ENCODE measurements at places on chromosomes 12 and 14.

DNA sequence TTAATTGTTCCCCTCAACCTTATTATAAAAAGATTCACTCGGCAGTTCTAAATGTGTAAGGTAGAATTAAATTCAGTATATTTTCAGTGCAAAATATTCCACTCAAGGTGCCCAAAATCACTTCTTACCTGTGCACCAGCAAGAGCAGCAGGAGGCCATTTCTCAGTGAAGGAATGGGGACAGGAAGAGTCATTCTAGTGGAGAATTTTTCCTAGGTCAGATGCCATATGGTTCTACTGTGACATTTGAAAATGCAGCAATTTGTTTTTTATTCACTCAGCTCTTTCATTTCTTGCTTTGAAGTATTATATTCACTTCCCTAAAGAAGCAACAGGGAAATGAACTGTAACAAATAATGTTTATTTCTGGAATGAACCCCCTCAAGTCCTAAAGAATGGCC lies 264.0 kb upstream of the SYT1 start:
- DNase-seq, result no peak

- no peak for DNase-seq
These were observed 51.8 kb downstream of the PARP11 start for GRCh38 chr12:3821441-3821840.

- no peak for DNase-seq
These were observed 66.5 kb upstream of the DIO3 start for GRCh38 chr14:101494826-101495225.

DNA sequence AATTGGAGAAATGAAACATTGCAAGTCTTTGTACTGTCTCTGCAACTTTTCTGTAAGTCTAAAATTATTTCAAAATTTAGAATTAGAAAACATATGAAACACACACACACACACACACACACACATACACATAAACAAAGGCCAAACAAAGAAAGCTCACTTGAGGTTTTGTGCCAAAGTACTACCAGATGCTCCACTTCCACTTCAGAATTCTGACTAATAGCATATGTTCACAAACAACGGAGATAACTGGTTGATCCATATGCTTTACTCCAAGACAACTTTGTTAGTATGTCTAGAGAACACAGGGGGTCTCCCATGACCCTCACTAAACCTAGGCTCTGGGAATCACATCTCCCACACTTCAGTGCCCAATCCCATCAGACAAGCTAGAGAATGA lies 133.8 kb upstream of the CLEC14A start:
- no peak for DNase-seq

DNA sequence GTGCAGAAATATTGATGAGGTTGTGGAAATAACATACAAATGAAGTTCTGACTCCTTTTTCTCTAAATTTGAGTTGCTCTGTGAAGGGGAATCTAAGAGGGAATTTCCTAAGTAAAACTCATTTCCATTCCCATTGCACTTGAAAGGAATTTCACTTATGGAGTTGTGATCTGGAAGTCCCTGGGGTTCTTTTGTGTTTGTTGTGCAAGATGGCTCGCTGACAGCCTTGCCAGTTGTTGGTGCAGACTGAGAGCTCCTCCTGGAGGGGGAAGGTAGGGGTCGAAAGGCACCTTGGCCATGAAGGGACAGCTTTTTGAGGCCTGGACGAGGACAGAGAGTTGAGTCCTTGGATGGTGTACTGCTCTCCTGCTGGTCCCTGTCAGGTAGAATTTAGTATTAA lies 72.0 kb downstream of the C12orf56 start:
- no peak for DNase-seq

DNA sequence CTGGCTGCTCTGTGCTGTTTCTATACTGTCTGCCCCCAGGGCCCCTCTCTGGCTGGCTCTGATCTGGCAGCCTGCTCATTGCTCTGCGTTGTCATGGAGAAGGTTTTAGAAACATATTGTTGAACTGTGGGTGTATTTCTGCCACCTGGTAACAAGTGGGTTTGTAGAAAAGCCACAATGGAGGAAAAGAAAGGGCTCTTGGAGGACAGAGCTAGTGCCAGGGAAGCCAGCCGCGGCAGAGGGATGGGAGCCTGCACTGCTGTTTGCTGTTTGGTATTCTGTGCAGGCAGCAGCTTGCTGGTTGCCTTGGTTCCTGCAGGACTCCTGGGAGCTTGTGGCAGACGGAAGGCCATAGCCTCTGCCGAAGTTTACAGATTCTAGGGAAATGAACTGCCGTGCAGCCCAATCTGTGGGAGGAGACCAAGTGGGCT lies 15.1 kb downstream of the CCDC177 start:
- DNase-seq, result peak; percentile 22

DNA sequence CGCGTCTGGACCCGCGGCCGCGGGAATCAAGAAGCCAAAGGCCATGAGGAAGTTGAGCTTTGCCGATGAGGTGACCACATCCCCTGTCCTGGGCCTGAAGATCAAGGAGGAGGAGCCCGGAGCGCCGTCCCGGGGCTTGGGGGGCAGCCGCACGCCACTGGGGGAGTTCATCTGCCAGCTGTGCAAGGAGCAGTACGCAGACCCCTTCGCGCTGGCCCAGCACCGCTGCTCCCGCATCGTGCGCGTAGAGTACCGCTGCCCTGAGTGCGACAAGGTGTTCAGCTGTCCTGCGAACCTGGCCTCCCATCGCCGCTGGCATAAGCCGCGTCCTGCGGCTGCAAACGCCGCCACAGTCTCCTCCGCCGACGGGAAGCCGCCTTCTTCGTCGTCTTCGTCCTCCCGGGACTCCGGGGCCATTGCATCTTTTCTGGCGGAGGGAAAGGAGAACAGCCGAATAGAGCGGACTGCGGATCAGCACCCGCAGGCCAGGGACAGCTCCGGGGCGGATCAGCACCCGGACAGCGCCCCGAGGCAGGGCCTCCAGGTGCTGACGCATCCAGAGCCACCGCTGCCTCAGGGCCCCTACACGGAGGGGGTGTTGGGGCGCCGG lies 1.0 kb downstream of the INSM2 start:
- DNase-seq, result peak; percentile 43

- no peak for DNase-seq
These were observed 87.3 kb downstream of the EMP1 start for GRCh38 chr12:13283867-13284266.

DNA sequence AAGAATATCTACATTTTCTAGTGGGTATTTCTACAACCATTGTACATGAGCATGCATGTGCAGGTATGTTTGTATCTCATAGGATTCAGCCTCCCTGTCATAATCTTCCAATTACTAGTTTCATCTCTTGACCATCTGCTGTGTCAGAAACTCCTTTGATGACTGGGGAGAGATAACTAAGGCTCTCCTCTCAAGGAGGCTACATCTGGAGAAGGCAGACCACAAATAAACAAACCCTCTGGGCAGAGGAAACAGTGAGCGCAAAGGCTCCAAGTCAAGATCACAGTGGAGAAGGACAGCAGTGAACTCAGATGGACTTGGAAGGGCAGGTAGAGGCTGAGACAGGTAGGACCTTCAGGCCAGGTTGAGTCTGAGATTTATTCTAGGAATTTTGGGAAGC lies 166.4 kb downstream of the PELI2 start:
- DNase-seq, result no peak

DNA sequence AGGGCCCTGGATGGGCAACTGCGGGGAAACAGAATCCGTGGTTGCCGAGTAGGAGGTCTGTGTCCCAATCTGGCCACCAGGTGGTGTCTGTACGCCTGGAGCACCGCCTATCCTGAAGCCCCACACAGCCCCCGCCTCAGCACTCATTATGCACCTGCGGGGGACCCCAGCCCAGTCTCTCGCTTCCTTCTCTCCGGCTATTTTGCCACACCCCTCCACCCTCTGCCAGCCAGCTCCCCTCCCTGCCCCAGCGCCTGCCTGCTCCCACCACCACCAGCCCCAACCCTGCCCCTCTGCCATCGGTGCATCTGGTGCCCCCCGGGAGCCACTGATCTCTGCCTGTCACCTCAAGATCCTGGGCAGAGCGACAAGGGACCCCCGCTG lies 2.2 kb upstream of the NXPH4 start:
- no peak for DNase-seq

GRCh38 chr12:57195611-57196371 lies 20.8 kb upstream of the NXPH4 start:
- DNase-seq, result no peak

- peak; percentile 62 for DNase-seq
These were observed 38.9 kb upstream of the FUT8 start for GRCh38 chr14:65373671-65374039.

DNA sequence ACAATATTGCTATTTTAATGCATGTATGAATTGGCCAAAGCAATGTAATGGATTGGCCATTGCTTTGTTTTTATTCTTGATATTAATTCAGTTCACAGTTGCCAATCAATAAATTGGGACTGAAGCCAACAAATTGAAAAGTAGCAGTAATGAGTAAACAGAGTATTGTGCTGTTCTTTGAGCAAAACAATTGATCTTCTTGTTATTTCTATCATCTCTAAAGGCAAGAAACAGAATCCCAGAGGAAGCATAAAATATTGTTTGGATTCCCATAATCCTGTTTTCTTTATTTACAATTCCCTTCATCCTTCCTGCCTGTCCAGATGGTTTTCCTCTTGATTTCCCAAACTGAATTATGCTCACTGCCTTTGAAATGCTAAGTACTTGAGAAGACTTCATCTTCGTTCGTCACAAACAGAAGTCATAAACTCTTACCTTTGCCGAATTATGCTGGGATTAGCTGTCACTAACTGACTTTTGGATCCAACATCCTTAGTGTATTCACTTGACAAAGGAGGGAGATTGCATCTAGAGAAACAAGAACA lies 85.9 kb downstream of the ST8SIA1 start:
- no peak for DNase-seq

- DNase-seq, result no peak
These were observed 11.7 kb upstream of the RAD51AP1 start for GRCh38 chr12:4526923-4527546.

DNA sequence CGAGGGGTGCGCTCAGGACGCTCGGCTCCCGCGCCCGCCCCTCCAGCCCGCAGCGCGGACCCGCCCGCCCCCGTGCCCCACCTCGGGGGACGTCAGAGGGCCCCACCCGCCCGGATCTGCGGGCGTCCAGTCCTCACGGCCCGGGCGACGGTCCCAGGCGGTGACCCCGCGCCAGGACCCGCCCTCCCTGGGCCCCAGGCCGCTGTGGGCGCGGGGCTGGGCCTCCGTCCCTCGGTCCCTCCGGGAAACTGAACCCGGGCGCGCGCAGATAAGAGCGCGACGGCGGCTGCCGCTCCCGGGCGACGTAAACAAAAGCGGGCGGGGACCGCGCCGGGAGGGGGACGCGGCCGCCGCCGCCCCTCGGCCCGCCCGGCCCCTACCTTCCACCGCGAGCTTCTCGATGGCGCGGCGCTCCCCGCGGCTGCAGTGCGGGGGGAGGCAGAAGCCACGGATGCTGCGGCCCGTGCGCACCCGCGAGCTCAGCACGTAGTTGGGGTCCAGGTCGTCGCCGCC lies 1.1 kb downstream of the CKB start:
- DNase-seq, result no peak

DNA sequence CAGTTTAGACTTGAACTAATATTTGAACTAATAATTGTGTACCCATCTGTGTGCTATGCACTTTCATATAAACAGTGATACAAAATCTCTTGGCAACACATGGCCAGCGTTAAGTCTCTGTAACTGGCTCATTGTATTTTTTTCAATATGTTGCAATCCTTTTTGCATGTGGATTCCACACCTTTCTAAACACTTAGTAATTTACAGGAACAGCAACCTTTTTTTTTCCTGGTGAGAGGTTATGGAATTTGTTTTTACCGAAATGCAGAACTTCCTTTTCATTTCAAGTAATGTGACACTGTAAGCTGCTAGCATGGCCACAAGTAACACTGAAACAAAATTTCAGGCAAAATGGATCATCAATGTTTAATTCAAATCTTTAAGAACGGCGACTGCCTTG lies 45.4 kb upstream of the EPS8 start:
- DNase-seq, result no peak

- no peak for DNase-seq
These were observed 132.3 kb downstream of the RGS6 start for GRCh38 chr14:72064501-72064900.

DNA sequence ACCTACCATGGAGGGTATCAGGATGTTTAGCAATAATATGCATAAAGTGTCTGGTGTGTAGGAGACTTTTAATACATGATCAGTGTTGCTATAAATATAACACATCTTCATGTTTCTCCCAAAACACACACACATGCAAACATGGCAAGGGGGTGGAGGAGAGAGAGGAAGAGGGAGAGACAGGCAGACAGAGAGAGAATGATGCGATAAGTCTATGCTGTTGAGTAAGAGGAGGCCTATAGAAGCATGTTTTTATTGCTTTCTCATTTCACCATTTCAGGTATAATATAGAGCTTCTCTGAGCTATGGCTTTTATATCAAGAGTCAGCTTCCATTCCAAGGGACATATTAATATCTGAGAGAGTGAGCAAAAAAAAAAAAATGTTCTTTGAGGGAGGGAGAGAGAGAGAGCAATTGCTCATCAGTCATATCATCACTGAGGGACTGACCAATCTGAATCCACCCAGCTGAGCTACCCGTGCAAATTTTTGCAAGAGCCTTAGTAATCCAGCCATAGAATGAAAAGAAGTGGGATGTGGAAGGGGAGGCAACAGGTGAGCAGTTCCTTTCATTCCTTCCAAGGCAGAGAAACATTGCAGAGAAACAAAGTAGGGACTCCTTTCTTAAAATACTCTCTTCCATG lies 54.8 kb upstream of the RASSF8 start:
- DNase-seq, result no peak

DNA sequence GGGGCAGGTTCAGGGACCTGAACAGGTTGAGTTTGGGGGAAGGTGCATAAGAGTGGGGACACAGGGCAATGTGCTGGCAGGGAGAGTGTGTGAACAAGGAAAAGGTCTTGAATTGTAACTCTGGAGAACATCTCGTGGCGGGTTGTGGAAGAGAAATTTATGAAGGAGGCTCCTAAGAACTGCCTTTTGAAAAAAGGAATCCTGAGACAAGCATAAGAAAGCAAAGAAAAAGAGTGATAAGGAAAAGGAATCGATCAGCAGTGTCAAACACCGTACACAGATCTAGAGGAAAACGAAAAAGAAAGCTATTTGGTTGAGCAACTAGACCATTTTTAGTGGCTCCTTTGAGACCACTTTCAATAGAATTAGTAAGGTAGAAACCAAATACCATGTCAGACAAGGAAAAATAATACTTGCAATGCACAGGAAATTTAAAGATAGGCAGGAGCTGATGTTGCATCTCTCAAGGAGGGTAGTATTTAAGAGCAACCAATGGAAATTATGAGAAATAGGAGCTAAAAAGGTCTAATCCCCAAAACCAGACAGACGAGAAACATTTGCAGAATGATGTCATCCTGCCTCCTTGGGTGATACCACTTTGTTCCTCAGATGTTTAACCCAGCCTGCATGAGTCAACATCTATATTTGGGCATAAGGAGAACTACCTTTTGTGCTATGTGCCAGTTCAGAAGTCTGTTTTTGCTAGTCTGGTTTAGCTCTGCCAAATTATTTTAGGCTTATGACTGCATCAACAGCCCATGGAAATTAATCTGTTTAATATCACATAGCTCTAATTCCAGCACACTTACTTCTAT lies 64.5 kb upstream of the STK38L start:
- DNase-seq, result no peak

GRCh38 chr12:102950107-102950949 lies 7.1 kb upstream of the ASCL1 start:
- DNase-seq, result peak; percentile 9

Data from substantia nigra (tissue), 51 donors.